ENCODE measurements at places on chromosomes 13 and 19. TPM values are rescaled to one million over a fixed set of nuclear protein-coding genes. Genes with fewer than 3 reads are reported as not detected.

Gene SHC2
- polyA plus RNA-seq = 31.7 TPM

Gene CPB2
- polyA plus RNA-seq = 0.54 TPM

DNA sequence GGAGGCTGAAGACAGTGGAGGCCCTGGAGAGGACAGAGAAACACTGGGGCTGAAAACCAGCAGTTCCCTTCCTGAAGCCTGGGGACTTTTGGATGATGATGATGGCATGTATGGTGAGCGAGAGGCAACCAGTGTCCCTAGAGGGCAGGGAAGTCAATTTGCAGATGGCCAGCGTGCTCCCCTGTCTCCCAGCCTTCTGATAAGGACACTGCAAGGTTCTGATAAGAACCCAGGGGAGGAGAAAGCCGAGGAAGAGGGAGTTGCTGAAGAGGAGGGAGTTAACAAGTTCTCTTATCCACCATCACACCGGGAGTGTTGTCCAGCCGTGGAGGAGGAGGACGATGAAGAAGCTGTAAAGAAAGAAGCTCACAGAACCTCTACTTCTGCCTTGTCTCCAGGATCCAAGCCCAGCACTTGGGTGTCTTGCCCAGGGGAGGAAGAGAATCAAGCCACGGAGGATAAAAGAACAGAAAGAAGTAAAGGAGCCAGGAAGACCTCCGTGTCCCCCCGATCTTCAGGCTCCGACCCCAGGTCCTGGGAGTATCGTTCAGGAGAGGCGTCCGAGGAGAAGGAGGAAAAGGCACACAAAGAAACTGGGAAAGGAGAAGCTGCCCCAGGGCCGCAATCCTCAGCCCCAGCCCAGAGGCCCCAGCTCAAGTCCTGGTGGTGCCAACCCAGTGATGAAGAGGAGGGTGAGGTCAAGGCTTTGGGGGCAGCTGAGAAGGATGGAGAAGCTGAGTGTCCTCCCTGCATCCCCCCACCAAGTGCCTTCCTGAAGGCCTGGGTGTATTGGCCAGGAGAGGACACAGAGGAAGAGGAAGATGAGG lies 1.5 kb downstream of the PPP1R15A start:
- no peaks in the 10 kb centered on the region for H3K27me3 ChIP-seq
- H3K4me3 ChIP-seq = peak overlapping the region; percentile 75
- DNase-seq = peak; percentile 57
- H3K36me3 ChIP-seq = peaks cover 47% of the 10 kb centered on the region

DNA sequence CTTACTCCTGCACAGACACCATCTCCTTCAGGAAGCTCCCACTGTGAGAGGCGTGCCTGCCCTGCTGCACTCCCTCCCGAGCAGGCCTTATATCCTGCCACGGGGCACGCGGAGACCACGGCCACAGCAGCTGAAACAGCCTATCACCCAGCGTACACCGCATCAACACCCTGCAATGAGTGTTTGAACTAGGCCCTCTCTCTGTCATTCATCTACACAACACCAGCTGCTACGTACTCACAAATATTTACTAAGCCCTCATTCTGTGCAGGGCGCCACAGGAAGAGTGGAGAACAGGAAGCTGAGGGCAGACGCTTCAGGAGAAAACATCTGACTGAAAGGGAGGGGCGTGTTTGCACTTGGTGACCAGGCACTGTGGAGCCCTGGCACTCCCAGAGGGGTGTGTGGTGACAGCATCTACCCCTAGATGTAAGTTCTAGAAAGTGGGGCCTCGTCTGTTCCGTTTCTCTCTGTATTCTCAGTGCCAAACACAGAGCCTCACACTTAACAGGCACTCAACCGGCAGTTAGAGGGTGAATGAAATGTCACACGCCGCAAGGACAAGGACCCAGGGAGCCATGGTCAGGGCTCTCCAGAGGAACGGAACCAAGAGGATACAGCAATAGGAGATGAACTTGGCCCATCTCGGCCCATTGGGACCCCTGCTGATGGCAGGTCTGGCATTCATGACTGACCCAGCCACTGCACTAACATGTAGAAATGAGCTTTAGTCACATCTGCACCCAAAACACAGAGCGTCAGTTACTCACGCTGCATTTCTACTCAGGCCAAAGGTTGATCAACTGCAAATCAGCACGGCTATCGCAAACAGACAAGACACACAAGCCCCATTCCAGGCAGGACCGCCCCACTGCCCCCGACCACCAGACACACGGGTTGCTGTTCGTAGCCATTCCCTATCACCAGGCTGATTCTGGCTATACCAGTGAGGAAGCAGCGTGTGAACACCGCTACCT lies 15.7 kb downstream of the RANBP3 start:
- H3K27ac ChIP-seq = peak overlapping the region; percentile 74

GRCh38 chr19:48745208-48745995 lies 1.3 kb downstream of the IZUMO1 start:
- peak; percentile 80 for DNase-seq
- no peaks in the 10 kb centered on the region for H3K36me3 ChIP-seq
- no peak overlapping the region for H3K4me3 ChIP-seq

Gene CEACAM3
- polyA plus RNA-seq = not detected

Gene CYTH2
- polyA plus RNA-seq = 37.4 TPM

DNA sequence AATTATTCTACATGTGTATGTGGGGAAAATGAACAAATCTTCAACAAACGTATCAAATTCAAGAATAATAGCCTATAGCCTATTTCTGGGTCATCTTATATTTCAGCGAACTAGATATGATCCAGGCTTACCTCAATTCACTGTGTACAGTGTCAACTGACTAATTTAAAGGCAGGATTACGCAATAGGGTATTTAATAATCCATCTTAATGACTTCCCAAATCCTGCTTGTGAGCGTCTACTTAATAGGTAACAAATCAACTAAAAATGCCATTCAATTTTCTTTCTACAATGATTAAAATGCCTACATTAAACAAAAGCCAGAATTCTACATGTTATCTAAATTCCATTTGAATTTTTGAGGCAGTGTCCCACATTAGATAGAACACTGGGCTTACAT lies 67.0 kb downstream of the USP12 start:
- H3K4me3 ChIP-seq = no peak overlapping the region
- H3K27me3 ChIP-seq = no peaks in the 10 kb centered on the region
- DNase-seq = no peak
- H3K4me1 ChIP-seq = no peaks in the 10 kb centered on the region

DNA sequence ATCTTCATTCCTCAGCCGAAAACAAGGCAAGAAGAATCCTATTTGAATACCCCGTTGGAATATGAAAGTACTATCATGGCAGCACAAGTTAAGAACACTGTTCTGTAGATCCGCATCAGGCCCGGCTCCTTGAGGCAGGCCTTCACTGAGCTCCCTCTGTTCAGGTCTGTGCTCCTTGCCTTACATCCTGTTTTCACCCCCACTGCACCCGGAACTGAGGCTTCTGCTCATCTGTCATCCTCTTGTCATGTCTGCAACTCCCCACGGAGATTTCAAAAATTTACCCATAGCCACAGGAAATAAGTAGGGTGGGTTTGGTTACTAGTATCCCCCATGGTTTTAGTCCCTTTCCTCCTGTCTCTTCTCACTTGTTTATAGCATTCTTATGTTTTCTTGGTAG lies 861.9 kb downstream of the GPC5 start:
- no peaks in the 10 kb centered on the region for H3K4me1 ChIP-seq
- no peak overlapping the region for H3K4me3 ChIP-seq
- no peak for DNase-seq
- no peaks in the 10 kb centered on the region for H3K27me3 ChIP-seq
- H3K27ac ChIP-seq = no peak overlapping the region

Gene HTR2A
- 0.18 TPM for polyA plus RNA-seq

Gene PRSS57
- polyA plus RNA-seq = not detected

- no peak for DNase-seq
- no peak overlapping the region for H3K27ac ChIP-seq
- no peak overlapping the region for H3K4me3 ChIP-seq
- peaks cover 4% of the 10 kb centered on the region for H3K4me1 ChIP-seq
- peaks cover 89% of the 10 kb centered on the region for H3K36me3 ChIP-seq
- H3K27me3 ChIP-seq = no peaks in the 10 kb centered on the region
Measured at GRCh38 chr19:55242517-55242916, 14.0 kb upstream of the TMEM86B start.

DNA sequence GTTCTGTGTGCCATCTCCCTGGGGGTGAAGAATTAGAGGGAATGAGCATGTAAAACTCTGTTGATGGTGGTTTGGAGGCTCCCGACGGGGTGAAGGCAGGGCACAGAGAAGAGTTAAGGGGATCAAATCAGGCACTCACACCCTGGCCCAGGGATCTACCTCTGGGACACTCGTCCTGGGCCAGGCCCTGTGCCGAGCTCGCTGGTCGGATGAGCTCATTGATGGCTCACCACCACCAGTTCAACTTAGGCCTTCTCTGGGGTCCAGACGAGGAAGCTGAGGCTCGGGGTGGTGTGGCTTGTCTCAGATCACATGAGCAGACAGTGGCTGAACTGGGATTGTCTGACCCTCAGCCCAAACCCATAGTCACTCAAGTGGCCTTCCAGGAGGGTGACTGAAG lies 1.6 kb downstream of the NACC1 start:
- peaks cover 9% of the 10 kb centered on the region for H3K36me3 ChIP-seq
- peaks cover 33% of the 10 kb centered on the region for H3K4me1 ChIP-seq
- H3K4me3 ChIP-seq = peak overlapping the region; percentile 94

DNA sequence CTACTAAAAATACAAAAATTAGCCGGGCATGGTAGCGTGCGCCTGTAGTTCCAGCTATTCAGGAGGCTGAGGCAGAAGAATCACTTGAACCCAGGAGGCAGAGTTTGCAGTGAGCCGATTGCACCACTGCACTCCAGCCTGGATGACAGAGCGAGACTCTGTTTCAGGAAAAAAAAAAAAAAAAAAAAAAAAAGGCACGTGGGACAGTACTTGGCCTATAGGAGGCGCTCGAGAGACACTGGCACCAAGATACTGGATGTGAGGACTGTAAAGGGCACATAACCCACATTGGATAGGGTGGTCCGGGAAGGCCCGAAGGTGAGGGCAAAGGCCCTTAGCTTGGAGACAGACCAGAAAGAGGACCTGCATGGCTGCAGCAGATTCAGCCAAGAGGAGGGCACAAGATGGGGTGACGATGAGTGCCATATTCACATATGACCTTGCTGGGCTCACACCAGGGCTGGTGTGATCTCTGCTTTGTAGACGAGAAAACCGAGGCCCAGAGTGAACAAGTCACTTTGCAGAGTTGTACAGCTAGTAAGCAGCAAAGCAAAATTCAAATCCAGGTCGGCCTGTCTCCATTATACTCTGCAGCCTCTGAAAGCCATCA lies 89.4 kb downstream of the DPF1 start:
- H3K36me3 ChIP-seq = peaks cover 4% of the 10 kb centered on the region
- peak; percentile 36 for DNase-seq
- no peak overlapping the region for H3K4me3 ChIP-seq
- H3K27me3 ChIP-seq = no peaks in the 10 kb centered on the region

DNA sequence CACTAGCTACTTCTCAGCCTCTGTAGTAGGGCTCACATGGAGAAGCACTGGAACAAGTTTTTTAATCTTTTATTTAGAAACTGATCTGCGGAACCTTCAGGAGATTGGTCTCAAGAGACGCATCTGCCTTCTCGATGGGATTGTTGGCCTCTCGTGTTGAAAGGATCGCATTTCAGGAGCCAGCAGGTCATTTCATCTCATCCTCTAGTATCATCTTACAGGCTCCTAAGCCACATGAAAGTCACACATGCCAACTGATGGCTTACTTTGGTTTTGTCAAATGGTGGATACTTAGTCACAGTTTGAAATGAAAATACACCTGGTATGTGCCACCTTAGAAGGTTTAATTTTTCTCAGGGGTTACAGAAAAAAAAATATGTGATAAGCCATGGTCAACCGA lies 1703.6 kb downstream of the EFNB2 start:
- no peak overlapping the region for H3K4me3 ChIP-seq
- no peaks in the 10 kb centered on the region for H3K27me3 ChIP-seq
- peak; percentile 41 for DNase-seq

GRCh38 chr13:98175823-98176222 lies 1.2 kb downstream of the RNF113B start:
- H3K27me3 ChIP-seq = no peaks in the 10 kb centered on the region
- H3K27ac ChIP-seq = no peak overlapping the region
- peaks cover 3% of the 10 kb centered on the region for H3K36me3 ChIP-seq
- no peak overlapping the region for H3K4me3 ChIP-seq
- DNase-seq = no peak

Gene LILRB2
- polyA plus RNA-seq = 1.9 TPM

DNA sequence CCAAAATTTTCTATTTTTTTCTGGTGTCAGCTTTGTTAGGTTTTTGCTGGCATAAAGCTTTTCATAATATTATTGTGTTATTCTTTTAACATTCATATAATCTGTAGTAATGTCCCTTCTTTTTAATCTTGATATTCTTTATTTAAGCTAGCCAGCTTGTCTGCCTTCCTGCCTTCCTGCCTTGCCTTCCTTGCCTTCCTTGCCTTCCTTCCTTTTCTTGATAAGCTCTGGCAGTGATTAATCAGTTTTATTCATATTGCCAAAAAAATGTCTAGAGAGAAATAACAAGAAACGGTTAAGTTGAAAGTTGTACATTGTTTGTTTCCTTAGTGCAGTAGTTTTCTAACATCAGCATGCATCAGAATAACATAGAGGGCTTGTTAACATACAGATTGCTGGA lies 257.5 kb downstream of the MAB21L1 start:
- no peak overlapping the region for H3K27ac ChIP-seq
- H3K4me3 ChIP-seq = no peak overlapping the region
- DNase-seq = no peak
- H3K27me3 ChIP-seq = no peaks in the 10 kb centered on the region

DNA sequence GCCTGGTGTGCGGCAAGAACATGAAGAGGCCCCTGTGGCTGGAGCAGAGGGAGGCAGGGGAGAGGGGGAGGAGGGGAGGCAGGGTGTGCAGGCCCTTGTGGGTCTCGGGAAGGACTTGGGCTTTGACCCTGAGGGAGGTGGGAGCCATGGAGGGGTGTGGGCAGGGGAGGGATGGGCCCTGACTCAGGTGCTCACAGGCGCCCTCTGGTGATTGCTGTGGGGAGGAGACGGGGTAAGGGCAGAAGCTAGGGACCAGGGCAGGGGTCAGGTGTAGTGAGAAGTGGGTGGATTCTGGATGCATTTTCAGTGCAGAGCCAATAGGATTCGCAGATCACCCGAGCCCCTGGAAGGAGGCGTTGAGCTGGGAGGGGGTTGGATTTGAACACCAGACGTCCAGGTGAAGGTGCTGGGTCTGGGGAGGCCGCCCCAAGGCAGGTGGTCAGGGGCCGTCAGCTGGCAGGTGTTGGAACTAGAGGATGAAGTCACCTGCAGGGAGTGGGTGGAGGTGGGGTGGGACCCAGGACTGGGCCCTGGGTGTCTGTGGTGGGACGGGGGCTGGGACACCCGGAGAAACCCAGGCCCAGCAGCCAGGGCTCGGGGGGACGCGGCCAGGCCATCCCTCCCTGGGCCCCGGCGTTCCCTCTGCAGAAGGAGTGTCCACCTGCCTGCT lies 185.4 kb downstream of the KDM4B start:
- no peak for DNase-seq
- peak overlapping the region; percentile 20 for H3K27ac ChIP-seq
- peaks cover 8% of the 10 kb centered on the region for H3K36me3 ChIP-seq
- no peak overlapping the region for H3K4me3 ChIP-seq
- H3K27me3 ChIP-seq = no peaks in the 10 kb centered on the region
- peaks cover 44% of the 10 kb centered on the region for H3K4me1 ChIP-seq

Gene FAM216B
- polyA plus RNA-seq = not detected
